ENCODE measurements at places on chromosomes 12 and 14.

DNA sequence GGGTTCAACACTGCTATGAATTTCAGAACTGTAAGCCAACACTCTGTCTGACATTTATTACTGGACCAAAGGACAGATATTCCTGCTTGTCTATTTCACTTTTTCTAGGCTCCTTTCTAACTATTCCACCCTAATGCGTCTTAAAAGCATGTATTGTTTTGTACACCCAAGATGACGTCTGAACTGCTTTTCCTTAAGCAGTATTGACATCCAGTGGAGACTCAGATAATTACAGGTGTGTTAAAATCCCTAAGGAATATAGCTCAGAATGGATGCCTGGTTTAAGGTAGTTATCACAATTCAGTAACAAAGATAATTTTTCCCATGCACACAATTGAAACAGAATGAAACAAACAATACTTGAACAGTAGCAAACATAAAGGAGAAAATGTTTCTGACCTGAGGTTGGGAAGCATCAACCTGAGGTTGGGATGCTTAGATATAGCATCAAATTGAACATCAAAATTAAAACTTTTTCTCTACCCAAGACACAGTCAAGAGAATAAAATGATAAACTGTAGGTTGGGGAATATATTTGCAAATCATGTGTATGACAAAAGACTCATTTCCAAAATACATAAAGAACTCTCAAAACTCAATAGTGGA, 93.7 kb upstream of the PTPRR start:
- no peak for DNase-seq

DNA sequence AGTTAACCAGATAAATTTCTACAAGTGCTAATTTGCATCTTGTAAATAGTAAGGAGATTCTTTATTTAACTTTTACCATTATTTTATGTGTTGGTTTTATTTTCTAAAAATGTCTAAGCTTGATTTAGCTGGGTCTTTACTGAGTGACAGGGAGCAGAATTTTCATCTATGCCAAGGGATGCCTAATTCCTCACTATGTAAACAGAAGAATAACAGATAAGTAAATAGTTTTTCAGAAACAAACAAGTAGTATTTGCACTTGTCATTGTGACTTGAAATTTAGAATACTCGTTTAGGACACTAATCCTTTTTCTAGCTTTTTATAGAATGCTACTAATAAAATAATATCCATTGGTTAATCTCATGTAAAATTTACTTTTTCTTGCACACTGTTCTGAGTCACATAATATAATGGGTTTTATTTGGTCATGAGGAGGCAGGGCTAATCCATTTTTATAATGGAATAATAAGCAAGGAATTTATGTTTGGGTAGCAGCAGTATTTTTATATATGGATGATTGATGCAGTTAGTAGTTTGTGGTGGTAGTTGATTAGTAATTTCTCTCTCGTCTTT, 746.5 kb downstream of the SLC6A15 start:
- DNase-seq: no peak

DNA sequence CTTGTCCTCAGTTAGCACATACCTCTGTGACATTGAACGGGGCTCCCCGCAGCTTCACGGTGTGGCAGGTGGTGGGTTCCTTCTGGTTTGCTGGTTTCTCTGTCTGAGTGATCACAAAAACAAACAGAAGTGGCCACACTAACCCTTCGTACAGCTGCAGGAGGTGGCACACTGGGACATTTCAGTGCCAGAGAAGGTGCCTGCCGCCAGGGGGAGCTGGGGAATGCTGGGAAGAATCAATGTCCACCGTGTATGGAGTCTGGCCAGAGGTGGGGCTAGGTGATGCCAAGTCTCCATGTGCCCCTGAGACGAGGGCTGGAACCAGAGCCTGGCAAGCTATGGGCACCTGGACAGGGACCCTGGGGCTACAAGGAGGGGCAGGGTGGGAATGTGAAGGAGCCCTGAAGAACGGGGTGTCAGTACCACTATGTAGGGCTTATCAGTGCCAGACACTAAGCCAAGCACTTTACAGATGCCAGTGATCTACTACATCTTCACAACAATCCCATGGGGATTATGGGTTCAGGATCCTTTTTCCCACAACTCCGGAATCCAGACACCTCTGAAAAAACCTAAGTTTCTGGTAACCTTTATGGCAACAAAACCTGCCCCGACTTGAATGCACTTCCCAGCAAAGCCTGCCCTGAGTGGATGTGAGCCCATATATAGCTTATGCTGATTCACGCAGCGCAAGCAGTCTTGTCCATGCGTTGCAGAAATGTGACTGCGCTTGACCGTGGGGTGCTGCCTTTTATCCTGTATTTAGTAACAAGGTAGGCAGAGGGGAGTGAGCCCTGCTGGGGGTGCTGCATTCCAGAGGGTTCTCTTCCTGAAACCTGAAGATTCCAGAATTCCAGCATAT, 10.8 kb downstream of the RBM19 start:
- DNase-seq: no peak

- no peak for DNase-seq
Observed at GRCh38 chr12:92602930-92603623, 99.7 kb upstream of the PLEKHG7 start.

DNA sequence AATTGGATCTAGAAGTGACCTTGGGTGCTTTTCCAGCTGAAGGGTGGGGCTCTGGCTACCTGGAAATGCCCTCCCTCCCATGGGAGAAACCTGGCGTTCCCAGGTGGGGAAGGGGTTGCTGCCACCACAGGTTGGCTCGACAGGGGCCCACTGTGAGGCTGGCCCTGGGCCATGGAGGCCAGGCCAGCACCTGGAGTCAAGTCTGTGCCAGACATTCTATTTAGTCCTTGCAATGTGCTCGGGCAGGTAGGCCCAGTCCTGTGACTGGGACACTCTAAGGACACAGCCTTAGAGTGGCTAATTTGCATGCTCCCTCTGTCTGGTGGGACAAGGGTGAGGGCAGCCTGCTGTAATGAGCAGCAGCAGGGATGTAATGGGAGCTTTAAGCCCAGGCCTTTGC, 11.9 kb downstream of the VRTN start:
- DNase-seq: no peak

DNA sequence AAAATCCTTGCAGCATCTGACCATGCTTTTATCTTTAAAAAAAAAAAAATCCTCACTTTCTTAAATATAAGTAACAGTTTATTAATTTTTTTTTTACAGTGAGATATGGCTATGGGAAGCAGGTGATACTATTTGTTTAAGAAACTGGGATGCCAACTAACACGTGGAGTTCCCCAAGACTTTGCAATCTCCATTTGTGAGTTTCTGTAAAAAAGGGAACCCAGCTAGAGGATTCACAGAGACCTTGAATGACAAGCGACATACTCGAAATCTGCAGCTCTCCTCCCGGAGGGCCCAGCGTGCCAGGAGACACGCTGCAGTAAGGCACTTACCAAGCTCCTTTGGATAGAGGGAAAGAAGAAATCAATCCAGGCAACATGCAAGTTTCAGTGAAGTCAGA, 30.1 kb downstream of the SLC15A4 start:
- no peak for DNase-seq

DNA sequence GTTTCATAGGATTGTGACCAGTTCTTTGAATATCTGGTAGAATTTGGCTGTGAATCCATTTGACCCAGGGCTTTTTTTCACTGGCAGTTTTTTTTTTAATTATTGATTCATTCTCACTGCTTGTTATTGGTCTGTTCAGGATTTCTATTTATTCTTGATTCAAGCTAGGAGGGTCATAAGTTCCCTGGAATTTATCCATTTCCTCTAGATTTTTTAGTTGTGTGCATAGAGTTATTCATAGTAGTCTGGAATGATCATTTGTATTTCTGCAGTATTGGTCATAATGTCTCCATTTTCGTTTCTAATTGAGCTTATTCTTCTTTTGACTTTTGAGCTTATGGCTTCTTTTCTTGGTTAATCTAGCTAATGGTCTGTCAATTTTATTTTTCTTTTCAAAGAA, 291.6 kb downstream of the AKAP6 start:
- peak; percentile 24 for DNase-seq

GRCh38 chr14:31110872-31111271, 84.7 kb upstream of the STRN3 start:
- DNase-seq: no peak

GRCh38 chr12:6867413-6868210, at the start of gene TPI1:
Gene TPI1, plus strand, starts transcription at chr12:6867531. Its CDS starts 36 bp downstream, at chr12:6867567.
- peak; percentile 48 for DNase-seq

GRCh38 chr12:71155225-71155624, 2.6 kb downstream of the TSPAN8 start:
- DNase-seq: no peak

GRCh38 chr12:20289520-20289919, 78.8 kb upstream of the PDE3A start:
- no peak for DNase-seq

- DNase-seq: no peak
Observed at GRCh38 chr14:37580146-37580545, 14.9 kb downstream of the FOXA1 start.

DNA sequence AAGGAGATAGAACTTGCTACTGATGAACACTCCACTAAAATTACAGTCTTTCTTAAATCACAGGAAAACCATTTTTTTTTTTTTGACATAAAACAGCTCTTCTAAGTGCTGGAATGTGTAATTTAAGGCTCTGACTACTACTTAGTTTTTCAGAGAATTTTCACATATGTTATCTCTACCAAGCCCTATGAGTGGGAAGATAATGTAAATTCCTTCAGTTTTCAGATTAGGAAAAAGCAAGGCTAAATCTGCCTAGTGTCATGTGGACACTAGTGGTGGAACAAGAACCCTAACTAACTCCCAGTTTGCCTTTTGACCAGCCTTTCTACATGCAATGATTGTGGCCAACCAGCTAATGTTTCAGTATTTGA, 37.3 kb upstream of the CSRP2 start:
- no peak for DNase-seq

DNA sequence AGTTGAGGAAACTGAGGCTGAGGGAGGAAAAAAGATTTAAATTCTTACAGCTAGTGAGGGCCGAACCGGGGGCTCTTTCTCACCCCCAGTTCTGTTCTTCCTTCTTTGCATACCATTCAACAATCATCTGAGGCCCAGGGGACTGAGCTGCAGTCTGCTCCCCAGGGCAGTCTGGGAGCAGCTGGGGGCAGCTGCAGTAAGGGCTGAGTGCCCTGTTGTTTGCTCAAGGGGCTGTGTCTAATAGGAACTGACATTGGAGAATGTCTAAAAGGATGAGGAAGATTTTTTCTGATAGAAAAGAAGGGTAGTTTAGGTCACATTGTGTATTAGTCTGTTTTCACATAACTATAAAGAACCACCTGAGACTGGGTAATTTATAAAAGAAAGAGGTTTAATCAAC, 42.2 kb downstream of the SLC17A8 start:
- no peak for DNase-seq

GRCh38 chr14:49768301-49769121, 558 bp downstream of the KLHDC2 start:
- peak; percentile 28 for DNase-seq

DNA sequence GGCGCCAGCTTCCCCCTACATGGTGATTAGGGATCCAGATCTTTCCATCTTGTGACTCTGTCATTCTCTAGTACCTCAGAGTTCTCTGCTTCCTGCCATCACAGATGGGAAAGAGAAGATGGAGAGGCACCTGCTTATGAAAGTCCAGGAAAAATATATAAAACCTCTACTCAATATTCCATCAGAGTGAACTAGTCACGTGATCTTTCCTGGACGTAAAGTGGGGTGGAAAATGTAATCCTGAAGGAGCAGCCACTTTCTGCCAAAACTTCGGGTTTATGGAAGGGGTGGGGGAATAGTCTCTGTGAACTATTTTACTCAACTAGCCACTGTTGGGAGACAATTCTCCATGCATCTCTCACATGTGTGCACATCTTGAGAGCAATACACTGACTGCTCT, 47.7 kb downstream of the STAB2 start:
- no peak for DNase-seq

DNA sequence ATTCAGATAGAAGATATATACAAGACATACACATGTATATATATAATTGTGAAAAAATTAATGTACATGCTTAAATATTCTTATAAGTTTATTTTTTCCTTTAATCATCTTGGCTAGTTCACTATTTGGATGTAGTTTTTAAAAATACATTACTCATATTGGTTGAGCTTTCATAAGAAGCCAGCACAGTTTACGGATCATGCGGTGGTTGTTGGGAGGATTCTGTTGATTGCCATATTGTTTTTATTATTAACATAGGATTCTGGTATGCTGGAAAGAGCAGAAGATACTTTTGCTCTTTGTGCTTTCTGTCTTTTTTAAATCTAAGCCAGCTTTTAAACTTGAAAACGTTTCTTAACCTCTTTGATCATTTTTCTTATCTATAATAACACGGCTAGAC, 163.4 kb downstream of the OTOGL start:
- DNase-seq: no peak

GRCh38 chr12:120211904-120212283, 11.0 kb upstream of the RPLP0 start:
- DNase-seq: no peak

- no peak for DNase-seq
Observed at GRCh38 chr12:29234965-29235626, 86.0 kb downstream of the FAR2 start.

- DNase-seq: no peak
Observed at GRCh38 chr12:116654226-116654743, 83.6 kb downstream of the SPRING1 start.

- no peak for DNase-seq
Observed at GRCh38 chr14:55200651-55201050, 9.3 kb upstream of the DLGAP5 start.

- DNase-seq: no peak
Observed at GRCh38 chr14:98692832-98693231, 579.2 kb downstream of the BCL11B start.

DNA sequence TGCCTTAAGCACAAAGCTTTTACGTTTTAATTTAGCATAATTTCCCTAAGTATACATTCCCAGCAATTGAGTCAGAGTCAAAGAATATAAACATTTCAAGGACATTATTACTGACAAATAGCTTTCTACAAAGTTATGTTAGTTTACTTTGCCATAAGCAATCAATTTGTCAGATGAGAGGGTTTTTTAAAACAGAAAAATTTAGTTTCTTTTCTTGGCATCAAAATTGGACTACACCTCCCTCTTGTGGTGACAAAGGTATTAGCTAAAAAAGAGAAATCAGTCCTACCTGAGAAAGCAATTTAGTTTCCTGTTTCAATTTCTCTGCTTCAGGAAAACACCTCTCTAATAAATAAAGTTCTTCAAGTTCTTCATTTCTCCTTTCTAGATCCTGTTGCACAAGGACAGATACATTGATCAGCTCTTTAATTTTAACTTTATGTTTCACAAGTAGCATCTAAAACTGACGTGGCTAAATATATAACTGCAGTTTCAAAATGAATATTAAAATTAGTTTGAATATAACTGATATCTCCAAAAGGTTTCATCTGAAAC, 39.9 kb downstream of the DNAI7 start:
- DNase-seq: no peak

GRCh38 chr12:89383235-89384049, 31.1 kb upstream of the DUSP6 start:
- DNase-seq: no peak

GRCh38 chr12:26097046-26097878, 27.6 kb downstream of the BHLHE41 start:
- DNase-seq: peak; percentile 43

- DNase-seq: peak; percentile 90
Observed at GRCh38 chr12:52243856-52244614, 11.0 kb downstream of the KRT7 start.

- DNase-seq: no peak
Observed at GRCh38 chr12:63064080-63064479, 86.9 kb downstream of the AVPR1A start.

- DNase-seq: peak; percentile 80
Observed at GRCh38 chr14:93959239-93960107, 16.9 kb downstream of the ASB2 start.

GRCh38 chr14:104264495-104265265, 126.3 kb downstream of the KIF26A start:
- no peak for DNase-seq

GRCh38 chr12:119938049-119938667, 50.9 kb upstream of the BICDL1 start:
- peak; percentile 26 for DNase-seq

GRCh38 chr14:86865934-86866333, 1127.0 kb downstream of the GALC start:
- DNase-seq: no peak

Measured in GM04504 (cell line).